Mammary epithelial cell (primary cell): ENCODE measurements at places on chromosomes 6 and 20. TPM values are rescaled to one million over a fixed set of nuclear protein-coding genes. Genes with fewer than 3 reads are reported as not detected.

Gene PNPLA1
- total RNA-seq: not detected

Gene SOX12
- 3.3 and 3.7 TPM in 2 replicates for total RNA-seq

Gene GTF3C6
- total RNA-seq: 17.5 TPM

Gene HLA-DOA
- total RNA-seq: 0.33 TPM

Gene FAM209B
- not detected in 2 replicates for total RNA-seq

Gene BPI
- total RNA-seq: not detected
